ENCODE measurements at places on chromosomes 6 and 20.
A peak's percentile ranks its signal among the peaks of the same experiment; 100 is the strongest.

GRCh38 chr6:135506270-135506997 is 8.9 kb upstream of the AHI1 start:
- DNase-seq, result no peak

DNA sequence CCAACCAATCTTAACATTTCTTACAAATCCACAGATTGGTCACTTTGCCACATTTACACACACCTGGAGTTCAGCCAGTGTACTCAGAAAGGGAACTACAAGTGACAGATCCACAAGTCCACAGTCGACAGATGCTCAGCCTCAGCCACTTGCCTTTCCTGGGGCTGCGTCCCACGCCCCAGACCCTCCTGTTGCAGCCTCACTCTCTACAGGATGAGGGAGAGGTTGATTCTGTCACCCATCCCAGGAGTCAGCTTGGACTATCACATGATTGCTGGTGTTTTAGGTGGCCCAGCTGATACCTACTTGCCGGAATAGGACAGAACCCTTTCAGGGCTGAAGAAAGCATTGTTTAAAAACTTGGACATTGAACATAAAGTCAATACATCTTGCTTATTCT is 108.8 kb downstream of the FAM120B start:
- DNase-seq, result no peak

- DNase-seq, result no peak
Measured at GRCh38 chr6:1796706-1797529, 187.2 kb downstream of the FOXC1 start.

- DNase-seq, result no peak
Measured at GRCh38 chr20:47248448-47248966, 108.0 kb downstream of the ZMYND8 start.

DNA sequence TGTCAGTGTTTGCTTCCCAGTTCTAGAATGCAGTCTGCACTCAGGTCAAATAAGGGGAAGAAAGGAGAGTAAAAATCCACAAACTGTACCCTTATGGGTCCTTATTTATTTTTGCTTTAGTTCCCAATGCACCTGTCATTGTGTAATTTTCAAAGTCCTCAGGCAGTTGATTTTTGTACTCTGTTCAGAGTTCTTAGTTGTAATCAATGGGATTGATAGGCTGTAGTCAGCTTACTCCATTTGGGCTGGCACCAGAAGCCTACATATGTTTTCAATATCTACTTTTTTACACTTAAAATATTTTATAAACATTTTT is 18.6 kb downstream of the AIG1 start:
- DNase-seq, result no peak

DNA sequence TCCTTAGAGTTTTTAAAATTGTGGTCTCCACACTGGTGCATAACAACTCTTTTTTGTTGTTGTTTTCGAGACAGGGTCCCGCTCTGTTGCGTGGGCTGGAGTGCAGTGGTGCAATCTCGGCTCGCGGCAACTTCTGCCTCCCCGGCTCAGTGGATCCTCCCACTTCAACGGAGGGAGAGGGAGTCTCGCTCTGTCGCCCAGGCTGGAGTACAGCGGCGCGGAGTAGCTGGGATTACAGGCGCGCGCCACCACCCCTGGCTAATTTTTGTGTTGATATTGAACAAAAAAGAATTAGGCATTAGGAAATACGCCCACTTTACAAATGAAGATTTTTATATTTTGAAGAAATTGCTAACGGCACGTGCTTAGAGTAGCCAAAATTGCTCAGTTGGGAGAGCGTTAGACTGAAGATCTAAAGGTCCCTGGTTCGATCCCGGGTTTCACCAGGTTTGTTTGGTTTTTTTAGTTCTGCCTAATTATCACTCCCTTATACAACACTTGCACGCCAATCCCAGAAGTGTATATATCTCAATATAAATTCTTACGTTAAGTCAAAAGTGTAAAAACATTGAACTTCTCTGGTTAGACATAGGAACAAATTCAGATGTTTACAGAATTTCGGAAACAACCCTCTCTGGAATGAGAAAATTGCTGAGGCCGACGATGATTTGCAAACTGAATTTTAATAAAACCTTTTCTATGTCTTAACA is 159.6 kb downstream of the TRIM27 start:
- no peak for DNase-seq

DNA sequence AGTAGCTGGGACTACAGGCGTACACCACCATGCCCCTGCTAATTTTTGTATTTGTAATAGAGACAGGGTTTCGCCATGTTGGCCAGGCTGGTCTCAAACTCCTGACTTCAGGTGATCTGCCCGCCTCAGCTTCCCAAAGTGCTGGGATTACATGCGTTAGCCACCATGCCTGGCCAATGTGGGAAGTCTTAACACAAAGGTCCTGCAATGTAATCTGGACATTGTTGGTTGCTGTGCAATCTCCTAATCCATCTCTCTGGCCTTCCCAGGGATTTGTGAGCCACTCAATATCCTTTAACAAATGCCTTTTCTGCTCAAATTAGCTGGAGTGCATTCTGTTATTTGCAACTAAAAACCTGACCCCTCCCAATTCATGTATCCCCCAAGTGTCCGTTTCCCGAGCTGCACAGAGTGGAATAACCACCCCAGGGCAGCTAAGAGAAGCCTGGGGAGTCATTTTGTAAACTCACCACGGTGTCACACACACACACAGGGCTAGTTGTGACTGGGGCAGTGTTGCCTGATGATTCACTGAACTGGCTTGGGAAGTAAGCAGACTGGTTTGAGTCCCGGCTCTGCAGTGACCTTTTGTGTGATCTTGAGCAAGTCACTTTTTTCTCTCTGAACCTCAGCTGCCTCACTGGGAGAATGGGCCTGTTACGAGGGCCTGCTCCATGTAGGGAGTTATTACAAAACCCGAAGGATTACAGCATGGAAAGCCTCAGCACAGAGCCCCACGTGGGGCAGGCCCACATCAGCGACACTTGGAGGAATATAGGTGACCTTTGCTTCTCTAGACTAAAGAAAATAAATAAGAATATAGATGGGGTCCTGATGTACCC is 152.3 kb downstream of the ZMYND8 start:
- DNase-seq, result no peak

- peak; percentile 22 for DNase-seq
Measured at GRCh38 chr6:21634582-21634981, 41.0 kb downstream of the SOX4 start.

GRCh38 chr20:41287327-41287726 is 30.2 kb downstream of the ZHX3 start:
- peak; percentile 56 for DNase-seq

- no peak for DNase-seq
Measured at GRCh38 chr6:48037946-48038345, 73.1 kb downstream of the PTCHD4 start.

DNA sequence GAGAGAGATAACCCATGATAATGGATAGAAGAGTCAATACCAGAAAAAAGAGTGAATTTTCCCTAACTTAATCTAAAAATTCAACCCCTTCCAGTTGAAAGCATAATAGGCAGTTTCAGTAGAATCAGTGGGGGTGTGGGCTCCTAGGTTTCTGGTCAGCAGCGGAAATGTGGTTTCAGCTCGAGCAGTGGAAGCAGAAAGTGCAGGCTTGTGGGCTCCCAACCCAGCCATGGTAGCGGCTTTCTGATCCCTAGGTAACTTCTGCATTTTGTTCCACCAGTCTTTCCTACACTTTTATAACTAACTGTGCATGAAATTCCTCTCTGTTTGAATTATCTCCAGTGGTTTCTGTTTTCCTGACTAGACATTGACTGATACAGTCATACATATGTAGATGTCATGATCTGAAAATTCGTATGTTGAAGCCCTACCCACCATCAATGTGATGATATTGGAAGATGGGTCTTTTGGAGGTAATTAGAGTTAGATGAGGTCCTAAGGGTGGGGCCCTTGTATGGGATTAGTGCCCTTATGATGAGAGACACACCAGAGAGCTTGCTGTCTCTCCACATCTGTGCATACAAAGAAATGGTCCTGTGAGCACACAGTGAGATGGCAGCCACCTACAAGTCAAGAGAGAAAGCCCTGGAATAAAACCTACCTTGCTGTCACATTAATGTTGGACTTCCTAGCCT is 6.5 kb upstream of the DDO start:
- no peak for DNase-seq

DNA sequence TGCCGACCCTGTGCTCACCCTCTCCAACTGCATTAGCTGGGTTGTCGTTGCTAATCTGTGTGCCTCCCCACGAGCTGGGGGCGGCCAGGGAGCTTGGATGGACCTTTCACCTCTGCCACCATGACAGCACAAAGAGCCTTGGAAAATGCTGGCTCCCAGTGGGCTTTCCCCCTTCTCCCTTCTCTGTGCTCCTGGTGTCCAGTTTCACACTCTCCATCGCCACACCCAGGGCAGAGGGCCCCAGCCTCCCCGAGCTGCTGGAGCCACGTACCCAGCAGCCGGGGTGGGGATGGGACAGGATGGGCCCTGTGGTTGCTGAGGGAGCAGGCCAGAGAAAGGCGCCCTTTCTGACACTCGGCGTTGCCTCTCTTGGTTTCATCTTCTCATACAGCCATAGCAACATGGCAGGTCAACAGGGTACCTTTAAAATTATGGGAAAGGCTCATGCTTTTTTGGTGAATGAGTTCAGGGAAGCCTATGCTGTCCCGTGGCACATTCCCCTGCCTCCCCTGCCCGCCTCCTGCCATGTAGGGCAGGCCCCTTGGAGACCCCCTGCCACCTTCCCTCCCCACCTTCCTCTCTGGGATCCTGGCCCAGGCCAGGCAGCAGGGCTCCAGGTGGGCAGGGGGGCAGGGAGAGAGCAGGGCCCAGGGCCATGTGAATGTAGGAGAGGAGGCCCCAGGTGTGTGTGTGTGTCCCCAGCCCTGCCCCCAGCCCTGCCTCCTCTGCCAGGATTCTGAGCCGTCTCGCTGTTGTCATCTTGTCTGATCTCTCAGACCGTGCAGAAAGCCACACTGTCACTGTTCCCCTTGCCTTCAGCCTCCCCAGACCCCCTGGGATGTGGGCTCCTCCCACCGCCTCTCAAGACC is 85.2 kb upstream of the CCDC167 start:
- no peak for DNase-seq

GRCh38 chr20:25317351-25318075 is 69.6 kb downstream of the PYGB start:
- no peak for DNase-seq

- no peak for DNase-seq
Measured at GRCh38 chr6:104860221-104860620, 502 bp upstream of the HACE1 start.

GRCh38 chr20:21703717-21704407 is 1.6 kb upstream of the PAX1 start:
- no peak for DNase-seq

GRCh38 chr6:38306931-38307330 is 332.8 kb downstream of the BTBD9 start:
- no peak for DNase-seq

- DNase-seq, result no peak
Measured at GRCh38 chr6:150924808-150925589, 59.5 kb downstream of the MTHFD1L start.

GRCh38 chr20:47354714-47355488 is 1.6 kb downstream of the ZMYND8 start:
- no peak for DNase-seq
